Foreskin fibroblast (primary cell): ENCODE measurements at places on chromosomes 4 and X.

GRCh38 chr4:43253541-43253940, 361.0 kb downstream of the GRXCR1 start:
- no peak for DNase-seq

GRCh38 chr4:91837608-91838029, 466.1 kb upstream of the GRID2 start:
- no peak for DNase-seq

DNA sequence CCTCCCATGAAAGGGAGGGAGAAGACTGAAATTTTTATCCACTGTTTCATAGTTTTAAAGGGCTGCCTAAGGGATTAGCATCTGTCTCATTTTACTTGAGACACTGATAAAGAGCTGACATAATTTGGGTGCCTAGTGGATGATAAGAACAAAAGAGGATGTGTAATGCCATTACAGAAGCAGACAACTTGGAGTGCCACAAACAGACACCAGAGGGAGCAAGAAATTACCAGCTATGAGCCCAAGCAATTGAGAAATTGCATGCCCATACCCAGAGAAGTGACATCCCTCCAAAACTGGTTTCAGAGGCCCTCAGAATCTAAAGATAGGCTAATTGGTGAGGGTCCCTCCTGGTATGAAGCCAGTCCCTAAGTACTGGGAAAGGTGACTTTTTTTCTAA, 38.5 kb upstream of the POU3F4 start:
- no peak for DNase-seq

DNA sequence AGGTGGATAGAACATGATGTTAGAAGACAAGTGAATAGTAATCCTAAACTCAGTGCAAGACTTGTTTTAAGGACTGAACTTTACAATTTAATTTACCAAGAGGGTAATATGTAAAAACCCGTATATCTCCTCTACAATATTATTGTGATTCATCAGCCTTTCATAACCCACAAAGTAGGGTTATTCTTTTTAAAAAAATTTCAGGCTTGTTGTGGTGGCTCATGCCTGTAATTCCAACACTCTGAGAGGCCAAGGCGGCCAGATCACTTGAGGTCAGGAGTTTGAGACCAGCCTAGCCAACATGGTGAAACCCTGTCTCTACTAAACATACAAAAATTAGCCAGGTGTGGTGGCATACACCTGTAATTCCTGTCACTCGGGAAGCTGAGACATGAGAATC, 7.2 kb downstream of the IBSP start:
- peak; percentile 40 for DNase-seq

GRCh38 chr4:67929426-67929825, 33.9 kb downstream of the TMPRSS11A start:
- DNase-seq, result peak; percentile 15

DNA sequence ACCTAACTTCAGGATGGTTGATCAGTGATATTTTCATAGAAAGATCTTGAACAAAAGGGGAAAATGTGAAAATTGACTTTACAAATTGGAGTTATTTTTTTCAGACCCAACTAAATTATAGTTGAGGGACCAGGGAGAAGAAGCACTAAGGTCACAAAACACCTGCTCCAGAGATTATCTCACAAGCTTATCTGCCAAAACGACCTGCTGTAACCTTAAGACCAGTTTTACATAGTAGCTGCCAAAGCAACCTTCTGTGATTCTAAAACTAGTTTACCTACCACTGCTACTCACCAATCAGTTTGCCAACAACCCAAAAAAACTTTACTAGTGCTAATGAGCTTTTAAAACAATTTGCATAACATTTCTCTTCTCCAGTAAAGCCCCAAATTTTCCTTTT, 972.1 kb downstream of the C4orf33 start:
- DNase-seq, result no peak

DNA sequence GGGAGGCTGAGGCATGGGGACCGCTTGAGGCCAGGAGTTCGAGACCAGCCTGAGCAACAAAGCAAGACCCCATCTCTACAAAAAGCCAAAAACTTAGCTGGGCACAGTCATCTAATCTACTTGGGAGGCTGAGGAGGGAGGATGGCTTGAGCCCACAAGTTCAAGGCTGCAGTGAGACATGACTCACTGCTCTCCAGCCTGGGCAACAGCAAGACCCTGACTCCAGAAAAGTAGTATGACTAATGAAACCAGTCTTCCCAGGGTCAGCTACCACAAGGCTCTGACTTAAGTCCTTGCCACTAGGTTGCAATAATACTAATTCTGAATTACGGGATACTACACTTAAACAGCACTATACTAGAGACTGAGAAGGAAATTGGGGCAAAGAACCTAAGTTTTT, 33.1 kb downstream of the ERVMER34-1 start:
- no peak for DNase-seq

DNA sequence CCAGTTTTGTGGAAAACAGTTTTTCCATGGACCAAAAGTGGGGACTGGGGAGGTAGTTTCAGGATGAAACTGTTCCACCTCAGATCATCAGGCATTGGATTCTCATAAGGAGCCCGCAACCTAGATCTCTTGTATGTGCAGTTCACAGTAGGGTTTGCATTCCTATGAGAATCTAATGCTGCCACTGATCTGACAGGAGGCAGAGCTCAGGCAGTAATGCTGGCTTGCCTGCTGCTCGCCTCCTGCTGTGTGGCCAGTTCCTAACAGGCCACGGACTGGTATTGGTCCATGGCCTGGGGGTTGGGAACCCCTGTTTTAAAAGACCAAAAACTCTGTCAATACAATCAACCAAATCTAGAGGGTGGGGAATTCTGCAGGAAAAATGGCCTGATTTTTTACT, 100.0 kb upstream of the EOLA2 start:
- DNase-seq, result no peak

GRCh38 chr4:98527534-98528269, 130.7 kb downstream of the TSPAN5 start:
- DNase-seq, result peak; percentile 34

DNA sequence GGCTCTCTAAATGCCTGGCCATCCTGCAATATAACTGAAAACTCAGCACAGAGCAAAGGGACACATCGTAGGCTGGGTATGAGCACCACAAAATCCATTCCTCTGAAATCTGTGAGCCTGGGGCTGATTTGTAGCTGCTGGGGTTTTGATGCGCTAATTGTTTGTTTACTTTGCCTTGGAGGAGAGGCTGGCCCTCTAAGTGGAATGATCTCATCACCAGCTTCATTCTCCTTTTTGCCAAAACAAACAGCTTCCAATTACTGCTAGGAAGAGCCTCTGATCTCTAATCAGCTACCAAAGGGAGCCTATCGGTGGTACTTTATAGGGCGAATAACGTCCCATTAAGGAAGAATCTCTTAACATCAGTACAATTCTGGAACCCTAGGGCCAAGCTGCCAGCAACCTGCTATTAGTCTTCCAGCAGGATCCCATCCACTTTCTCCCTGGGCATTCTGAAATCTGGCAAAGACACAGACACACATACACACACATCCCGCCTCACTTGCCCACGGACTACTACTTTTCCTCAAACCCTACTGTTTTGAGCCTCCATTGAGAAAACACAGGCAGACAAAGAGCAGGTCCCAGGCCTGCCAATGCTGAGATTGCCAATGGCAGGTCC, 5.8 kb downstream of the ANOS1 start:
- peak; percentile 71 for DNase-seq

DNA sequence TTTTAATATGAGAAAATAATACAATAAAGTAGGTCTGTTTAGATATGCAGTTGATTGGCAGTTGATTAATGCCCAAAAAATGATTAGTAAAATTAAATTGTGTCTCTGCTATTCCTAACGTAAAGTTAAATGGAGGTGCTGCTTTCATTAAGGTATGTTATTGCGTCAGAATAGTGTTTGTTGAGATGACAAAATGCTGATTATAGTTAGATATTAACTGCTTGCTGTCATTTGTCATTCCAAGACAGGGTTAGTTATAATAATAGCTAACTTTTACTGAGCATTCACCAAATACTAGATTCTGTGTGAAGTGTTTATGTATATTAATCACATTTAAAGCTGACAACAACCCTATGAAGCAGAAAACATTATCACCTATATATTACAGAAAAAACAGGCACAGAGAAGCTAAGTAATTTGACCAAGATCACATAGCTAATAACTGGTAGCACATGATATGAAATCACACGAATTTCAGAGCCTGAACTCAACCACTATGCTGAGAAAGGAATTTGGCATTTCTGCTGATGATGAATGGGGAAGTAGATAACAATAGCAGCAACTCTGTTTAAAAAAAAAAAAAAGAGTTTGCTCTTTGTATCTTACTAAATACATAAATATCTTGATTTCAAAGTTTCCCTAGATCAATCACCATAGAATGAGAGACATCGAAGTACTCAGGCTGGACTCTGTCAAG, 59.7 kb upstream of the WDR44 start:
- no peak for DNase-seq

- peak; percentile 3 for DNase-seq
These were observed 77.1 kb upstream of the IGFBP7 start for GRCh38 chr4:57187246-57187645.

DNA sequence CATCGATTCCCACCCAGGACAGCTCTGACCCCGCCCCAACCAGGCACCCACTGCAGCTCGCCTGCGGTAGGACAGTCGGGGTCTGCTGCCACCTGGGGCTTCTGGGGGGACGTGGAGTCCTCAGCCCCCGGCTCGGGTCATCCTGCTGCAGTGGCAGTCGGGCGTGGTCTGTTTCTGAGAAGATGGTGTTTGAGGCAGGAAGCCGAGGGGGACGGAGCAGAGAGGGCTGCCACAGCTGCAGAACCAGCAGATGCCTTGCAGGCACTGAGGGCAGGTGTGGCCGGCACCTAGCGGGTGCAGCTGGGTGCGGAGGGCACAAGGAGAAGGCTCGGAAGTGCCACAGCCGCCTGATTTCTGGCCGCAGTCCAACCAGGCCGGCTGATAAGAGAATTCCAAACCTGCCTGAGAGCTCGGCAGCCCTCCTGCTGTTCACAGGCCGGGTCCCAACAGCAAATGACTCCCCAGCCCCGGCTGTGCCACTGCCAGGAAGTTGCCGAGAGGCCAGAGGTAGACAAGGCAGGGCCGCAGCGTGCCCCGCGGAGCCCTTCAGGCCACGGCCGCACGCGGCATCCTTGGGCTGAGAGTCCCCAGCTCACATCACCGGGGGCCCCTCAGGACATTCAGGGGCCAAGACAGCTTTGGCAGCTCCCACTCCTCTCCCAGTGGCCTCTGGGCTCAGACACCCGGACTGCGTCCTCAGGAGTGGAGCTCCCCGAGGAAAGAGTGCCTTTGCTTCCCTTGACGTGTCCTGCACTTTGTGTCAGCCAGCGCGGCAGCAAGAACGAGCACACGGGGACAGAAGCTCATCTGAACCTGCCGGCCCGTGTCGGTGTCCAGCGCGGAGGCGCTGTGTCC, 9.4 kb upstream of the CPLX1 start:
- no peak for DNase-seq

GRCh38 chrX:69140837-69141236, 24.4 kb downstream of the PJA1 start:
- no peak for DNase-seq

- no peak for DNase-seq
These were observed 5.1 kb upstream of the PRDX4 start for GRCh38 chrX:23662187-23662586.
